ENCODE measurements at places on chromosomes 2 and 18.

DNA sequence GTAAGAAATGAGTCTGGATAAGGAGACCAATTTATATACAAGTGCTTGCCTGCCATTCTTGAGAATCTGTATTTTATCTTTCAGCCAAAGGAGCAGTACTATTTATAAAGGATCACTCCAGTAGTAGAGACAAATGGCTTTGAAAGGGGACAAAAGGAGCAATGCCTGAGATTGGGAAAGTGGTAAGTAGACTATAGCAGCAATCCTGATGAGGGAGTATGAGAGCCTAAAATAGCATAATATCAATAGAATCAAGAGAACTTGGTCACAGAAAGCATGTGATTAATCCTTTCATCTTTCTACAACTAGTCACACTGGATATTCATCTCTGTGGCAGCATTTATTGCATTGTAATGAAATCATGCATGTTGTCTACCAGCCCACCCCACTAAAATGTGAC is 20.2 kb downstream of the NRXN1 start:
- no peak for DNase-seq

- no peak for DNase-seq
These were observed 49.3 kb upstream of the KCNH7 start for GRCh38 chr2:162887902-162888301.

- DNase-seq = no peak
These were observed 8.2 kb downstream of the ZFP36L2 start for GRCh38 chr2:43218155-43218701.

DNA sequence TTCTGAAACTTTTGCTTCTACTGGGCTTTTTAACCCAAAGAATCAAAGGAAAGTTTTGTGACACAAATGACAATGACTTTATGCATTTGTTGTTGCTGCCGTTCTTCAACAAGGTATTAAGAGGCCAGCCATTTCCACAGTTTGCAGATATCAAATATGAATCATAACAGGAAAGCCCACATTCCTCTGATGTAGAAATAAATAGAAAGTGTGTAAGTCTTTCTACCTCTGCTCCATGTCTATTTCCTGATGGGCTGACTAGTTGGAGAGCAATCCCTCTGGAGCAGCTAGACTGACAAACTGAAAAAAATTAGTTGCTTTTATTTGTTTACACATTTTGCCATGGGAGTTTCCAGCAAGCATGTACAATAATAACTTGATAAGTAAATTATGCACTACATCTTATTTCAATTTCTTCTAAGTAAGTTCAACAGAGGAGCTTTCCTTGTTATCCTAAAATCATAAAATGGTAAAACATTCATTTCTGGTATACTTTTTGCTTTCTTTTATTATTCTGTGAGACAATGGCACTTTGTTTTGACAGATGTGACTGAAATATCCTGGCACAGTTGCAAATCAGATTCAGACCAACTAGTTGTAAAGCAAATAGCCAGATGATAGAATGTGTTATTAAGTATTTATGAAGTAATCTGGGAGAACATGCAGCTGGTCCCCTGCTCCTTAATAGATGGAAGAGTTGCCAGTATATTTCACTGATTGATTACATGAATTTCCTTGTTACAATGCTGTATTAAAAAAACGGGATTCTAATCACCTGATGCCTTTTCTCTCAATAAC is 266.7 kb downstream of the METTL4 start:
- DNase-seq = no peak

- no peak for DNase-seq
These were observed 628 bp downstream of the OTOS start for GRCh38 chr2:240139666-240140393.

DNA sequence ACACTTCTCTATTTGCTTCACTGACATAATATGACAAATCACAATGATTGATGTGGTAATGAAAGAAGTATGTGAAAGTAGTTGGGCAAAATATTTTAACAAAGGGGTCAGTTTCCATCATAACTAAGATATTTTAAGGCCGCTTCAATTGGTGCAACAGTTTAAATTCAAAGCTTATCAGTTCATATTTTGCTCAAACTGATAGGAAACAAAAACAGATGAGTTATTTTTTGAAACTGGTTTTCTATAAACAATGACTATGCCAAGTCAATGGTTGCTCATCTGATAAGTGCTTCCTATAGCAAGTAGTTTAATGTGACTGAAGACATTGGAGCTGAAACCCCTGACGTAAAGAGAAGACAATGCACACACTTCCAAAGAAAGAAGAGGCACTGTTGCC is 1290.7 kb downstream of the SUCLG1 start:
- no peak for DNase-seq

- no peak for DNase-seq
These were observed 448.6 kb downstream of the BCL11A start for GRCh38 chr2:60104514-60105505.

DNA sequence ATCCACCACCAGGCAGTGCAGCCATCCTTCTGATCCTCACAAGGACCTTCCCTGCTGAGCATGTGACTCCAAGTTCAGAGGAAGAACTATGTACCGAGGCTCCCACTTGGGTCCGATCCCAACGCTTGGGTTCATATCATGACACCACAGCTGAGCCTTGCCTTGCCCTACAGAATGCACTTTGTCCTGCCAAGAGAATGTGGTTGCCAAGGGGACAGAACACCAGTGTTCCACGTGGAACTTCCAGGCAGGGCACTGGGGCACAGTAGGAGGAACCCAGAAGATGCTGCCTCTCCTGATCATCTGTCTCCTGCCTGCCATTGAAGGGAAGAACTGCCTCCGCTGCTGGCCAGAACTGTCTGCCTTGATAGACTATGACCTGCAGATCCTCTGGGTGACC is at the start of gene TEX51:
TEX51 (plus strand) TSS at position 255 of the 400 bp plus-strand sequence; CDS start at position 284, 29 bp downstream.
- DNase-seq = no peak

DNA sequence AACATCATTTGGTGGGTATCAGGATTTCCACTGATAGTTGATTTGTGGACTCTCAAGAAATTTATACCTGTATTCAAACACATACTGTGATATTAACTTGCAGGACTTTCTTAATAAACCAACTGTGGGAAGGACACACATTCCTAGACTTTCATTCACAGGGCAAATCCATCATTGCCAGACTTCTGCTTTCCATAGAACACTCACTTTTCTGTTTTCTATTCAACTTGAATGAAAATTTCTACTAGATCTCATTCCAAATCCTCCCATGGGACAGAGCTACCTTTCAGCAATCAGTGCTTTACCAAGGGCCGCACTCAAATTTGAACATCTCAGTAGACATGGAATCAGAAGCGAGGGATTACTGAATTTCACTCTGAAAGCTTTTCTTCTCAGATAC is 612.5 kb downstream of the IRS1 start:
- DNase-seq = no peak

DNA sequence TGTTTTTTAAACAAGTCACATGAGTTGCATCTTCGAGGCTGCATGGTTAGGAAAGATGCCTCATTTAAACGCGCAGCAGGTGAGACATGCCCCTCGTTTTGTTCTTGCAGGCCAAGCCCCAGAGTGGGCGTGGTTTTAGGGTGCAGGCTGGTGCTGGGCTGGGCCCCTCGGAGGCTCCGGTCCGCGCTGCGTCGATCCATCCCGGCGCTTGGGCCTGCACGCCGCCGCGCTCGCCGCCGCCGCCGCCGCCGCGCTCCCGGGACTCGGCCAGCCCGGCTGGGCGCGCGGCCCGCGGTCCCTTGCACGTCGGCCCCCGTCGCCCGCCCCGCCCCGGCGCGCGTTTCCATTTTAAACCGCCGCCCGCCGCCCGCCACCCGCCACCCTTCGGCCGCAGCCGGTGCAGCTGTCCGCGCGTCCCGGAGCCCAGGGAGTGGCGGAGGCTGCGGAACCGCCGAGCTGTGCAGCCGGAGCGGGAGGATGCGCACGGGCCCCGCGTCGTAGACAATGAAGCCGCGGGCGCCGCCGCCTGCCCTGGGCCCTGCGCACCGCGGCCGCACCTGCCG is 175.5 kb downstream of the AGAP1 start:
- no peak for DNase-seq

GRCh38 chr2:50309503-50309902 is 722.4 kb downstream of the NRXN1 start:
- DNase-seq = no peak

GRCh38 chr2:28444956-28445355 is 50.9 kb upstream of the PLB1 start:
- DNase-seq = no peak

DNA sequence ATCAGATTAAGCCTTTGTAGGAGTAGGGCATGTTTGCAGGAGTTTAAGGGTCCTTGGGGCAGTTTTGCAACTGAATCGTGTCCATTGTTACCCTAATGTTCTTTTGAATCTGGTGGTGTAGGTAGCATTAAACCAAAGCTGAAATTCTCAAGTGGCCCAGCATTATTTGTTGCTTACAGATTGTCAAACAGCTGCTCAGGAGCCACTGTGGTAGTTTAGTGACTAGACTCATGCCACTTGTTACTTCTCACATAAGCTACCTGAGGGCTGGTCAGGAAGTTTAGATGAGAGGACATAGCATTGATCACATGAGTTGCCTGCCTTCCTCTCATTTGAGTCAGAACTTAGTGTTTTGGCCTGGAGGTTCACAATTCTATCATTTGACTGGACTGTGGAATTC is 157.6 kb downstream of the HAUS1 start:
- DNase-seq = no peak

- DNase-seq = no peak
These were observed 6.5 kb upstream of the CAPN10 start for GRCh38 chr2:240579771-240580614.

GRCh38 chr2:107597507-107597906 is 229.2 kb upstream of the RGPD4 start:
- no peak for DNase-seq

All from stimulated activated CD4-positive, alpha-beta T cell treated with anti-CD3 and anti-CD28 coated beads, Interleukin-12 subunit alpha, Interleukin-12 subunit beta, amount 100 ng/mL, for 24 hours (primary cell).